ENCODE measurements at places on chromosomes 6 and 20.

- DNase-seq, result no peak
These were observed 45.9 kb upstream of the DUSP22 start for GRCh38 chr6:246352-246751.

GRCh38 chr6:27545271-27546046 is 72.6 kb upstream of the ZNF184 start:
- DNase-seq, result peak; percentile 92

DNA sequence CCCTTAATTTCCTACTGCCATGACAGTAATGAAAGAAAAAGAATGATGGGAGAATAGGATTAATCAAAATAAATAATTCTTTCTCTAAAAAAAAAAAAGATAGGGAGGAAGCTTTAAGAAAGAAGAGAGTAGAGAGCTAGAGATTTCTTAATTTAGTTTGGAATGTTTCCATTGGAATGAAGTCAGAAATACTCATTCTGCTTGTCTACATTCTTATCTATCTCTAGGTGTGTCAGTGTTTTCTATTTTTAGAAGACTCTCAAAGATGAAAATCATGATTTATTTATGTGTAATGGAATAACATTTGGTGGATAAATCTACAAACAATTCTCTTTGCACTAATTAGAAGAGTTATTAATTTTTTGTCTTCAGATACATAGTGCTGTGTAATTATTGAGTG is 38.0 kb upstream of the HIVEP1 start:
- DNase-seq, result no peak

DNA sequence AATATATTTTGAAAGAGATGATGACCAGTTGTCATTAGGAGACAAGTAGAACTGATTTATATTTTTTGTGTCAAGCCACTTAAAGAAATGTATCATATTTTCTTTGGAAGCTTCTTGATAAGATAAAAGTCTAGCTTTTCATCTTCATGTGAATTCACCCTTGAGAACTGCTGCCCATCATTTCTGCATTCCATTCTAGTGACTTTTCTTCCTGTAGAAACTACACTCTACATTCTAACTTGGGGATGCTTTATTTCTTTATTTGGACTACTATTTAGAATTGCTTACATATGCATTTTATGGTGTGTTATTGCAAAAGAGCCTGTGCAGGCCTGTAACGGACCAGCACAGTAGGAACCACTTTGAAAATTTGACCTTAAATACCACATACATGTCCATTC is 335.0 kb upstream of the KCNQ5 start:
- DNase-seq, result no peak

DNA sequence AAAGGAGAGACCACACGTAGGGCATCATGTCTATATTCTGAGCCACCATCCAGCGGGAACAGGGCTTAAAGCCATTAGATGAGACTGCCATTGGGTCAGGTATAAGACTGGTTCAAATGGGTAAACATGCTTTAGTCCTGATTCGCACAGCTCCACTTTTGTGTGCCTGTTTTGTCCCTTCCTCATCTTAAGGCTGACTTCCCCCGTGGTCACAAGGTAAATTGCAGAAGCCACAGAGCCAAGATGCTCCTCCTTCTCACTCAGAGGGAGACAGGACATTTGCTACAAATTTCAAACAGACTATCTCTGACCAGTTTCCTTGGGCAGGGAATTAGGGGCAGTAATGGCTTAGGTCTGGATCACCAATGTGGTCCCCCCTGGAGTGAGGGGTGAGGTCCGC is 11.4 kb upstream of the IFNGR1 start:
- no peak for DNase-seq

DNA sequence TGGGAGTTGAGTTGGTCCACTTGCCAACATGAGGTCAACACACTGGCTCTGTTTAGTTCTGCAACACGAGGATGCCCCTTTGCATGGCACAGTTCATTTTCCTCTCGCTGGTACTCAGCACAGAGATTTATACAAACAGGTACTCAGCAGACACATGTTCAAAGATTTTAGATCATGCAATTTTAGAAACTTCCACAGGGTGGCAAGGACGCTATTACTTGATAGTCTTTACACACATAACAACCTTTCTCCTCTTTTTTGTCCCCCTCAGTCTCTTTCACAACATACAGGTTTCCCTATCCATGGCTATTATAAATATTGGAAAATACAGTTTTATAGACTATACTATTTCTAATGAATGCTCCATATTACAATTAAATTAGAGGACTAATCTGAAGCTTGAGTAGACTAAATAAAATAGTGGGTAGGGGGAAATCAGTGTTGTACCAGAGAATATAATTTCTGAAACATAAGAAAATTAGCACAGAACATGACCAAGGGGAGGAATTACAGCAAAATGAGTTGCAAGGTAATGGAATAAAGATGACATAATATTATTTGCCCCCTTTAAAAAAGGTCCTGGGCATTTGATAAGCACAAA is 331.8 kb upstream of the BTBD3 start:
- DNase-seq, result no peak

- DNase-seq, result no peak
These were observed 12.3 kb upstream of the RAET1L start for GRCh38 chr6:150037526-150038201.

GRCh38 chr6:144423167-144423566 is 138.0 kb downstream of the UTRN start:
- DNase-seq, result no peak

GRCh38 chr20:49792006-49792405 is 20.6 kb upstream of the SLC9A8 start:
- DNase-seq, result no peak

- DNase-seq, result no peak
These were observed 10.5 kb downstream of the RAE1 start for GRCh38 chr20:57361517-57361916.

GRCh38 chr6:84002226-84002625 is 31.3 kb upstream of the MRAP2 start:
- no peak for DNase-seq

DNA sequence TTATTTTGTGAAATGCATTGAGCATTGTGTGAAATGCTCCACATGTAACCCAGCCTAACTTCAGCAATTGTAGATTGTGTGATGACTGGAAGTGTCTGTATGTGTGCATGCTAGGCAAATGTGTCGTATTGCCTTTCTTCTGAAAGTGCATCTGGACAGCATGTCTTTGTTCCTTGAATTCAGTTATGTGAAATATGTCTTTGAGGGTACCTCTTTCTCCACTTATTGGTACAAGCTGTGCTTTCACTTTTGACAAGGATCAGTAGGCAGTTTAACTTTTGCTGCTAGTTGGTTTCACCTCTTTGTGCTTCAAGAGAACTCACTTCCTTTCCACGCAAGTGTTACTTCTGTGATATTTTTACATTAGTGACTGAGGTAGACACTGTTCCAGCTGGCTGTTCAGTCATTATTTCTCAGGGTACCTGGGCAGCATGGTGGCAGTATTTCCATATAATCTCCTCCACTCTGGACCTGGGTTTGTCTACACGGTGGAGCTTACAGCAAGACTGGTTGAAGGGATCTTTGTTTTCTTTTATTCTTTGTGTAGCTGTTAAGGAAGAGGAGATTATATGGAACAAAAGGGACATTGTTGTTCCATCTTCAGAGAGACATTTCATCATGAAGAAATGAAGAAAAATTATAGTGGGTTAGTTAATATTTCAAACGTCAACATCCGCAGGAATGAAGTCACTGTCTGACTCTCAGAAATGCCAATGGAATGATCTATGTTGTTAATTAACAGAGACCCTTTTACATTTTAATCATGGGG is 175.4 kb downstream of the UTRN start:
- no peak for DNase-seq

DNA sequence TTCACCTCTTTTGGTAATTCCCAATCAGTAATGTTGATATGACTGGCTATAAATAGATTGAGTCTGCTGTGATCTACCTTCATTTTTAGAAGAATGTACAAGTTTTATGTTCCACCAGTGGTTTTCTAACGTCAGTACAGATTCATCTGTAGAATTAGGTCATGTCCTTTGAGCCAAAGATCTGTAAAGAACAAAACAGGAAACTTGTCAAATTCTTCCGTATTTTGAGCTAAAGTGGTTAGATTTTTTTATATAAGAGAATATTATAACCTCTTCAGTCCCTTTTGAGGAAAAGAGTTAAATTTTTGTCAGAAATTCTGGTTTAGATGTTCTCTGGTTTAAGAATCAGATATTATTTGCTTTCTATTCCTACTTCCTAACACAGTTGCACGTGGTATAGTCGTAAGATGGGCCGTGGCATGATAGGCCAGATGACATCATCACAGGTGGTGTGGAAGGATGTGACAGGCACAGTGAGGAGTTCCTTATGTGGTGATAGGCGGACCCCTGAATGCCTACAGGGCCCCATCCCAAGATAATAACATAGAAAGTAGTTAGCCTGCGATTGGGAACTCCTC is 62.3 kb downstream of the SNX9 start:
- no peak for DNase-seq

- DNase-seq, result no peak
These were observed 337.8 kb downstream of the FARS2 start for GRCh38 chr6:5599127-5599526.

GRCh38 chr6:73367761-73368355 is 1.8 kb downstream of the OOEP start:
- no peak for DNase-seq

- DNase-seq, result no peak
These were observed 171.2 kb downstream of the VEGFA start for GRCh38 chr6:43941174-43941573.

DNA sequence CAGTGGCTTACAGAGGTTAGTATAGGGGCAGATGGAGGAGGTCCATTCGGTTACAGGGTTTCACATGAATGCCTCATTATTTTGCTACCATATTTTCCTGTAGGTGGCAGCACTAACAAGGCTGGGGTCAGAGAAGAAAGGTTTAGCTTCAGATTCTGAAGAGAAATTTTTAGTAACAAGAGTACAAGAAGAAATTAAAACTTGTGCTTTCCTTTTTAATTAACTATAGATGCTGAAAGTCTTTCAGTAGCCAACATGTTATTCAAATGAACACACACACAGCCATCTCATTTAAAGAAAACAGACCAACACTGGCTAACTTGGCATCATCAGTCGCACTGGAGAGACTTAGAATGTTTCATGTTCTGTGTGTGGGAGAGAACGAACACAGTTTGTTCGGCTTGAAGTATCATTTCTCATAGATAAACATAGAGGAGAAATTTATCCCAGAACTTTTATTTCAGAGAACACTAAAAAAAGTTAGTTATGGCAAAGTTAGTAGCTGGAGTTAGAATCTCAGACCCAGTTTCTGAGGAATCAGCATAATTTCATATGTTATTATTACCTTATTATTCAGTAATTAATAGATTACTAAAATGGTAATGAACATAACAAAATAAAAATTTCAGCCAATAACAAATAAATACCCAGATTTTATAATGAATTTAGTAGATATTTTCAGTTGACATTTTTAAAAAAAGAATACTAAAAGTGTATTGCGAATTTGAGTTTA is 314.0 kb upstream of the RSPO3 start:
- DNase-seq, result peak; percentile 2

- DNase-seq, result peak; percentile 52
These were observed 78.9 kb downstream of the GINS1 start for GRCh38 chr20:25486377-25486776.

DNA sequence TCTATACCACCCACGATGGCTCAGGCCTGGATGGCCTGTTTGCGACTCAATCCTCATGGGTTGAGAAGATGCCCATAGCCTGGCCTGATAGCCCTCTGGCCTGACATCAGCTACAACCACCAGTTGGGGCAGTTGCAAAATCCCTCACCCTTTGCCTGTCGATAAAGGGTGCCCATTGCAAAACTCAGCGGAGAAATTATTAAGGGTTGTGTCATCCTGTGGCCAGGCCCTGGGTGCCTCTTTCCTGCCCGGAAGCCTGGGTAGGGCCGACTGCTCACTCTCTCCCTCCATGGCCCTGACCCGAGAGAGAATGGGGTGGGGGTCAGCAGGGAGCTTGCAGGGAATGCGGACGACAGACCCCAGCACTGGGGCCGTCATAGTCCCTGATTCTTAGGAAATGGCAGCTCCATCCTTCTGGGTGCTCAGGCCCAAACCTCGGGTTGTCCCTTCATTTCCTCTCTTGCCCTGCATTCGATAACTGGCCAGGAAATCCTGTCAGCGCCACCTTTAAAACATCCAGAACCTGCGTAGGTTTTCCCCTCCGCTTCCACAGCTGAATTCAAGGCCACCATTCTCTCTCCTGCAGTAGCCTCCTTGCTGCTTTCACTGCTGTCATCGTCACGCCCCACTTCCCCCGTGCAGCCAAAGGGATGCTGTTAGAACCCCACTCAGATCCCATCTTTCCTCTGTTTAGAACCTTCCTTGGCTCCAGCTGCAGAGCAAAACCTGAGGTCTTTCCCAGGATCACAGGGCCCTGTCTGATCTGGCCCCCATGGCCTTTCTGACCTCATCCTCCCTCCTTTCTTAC is 31.1 kb downstream of the CEBPB start:
- no peak for DNase-seq

DNA sequence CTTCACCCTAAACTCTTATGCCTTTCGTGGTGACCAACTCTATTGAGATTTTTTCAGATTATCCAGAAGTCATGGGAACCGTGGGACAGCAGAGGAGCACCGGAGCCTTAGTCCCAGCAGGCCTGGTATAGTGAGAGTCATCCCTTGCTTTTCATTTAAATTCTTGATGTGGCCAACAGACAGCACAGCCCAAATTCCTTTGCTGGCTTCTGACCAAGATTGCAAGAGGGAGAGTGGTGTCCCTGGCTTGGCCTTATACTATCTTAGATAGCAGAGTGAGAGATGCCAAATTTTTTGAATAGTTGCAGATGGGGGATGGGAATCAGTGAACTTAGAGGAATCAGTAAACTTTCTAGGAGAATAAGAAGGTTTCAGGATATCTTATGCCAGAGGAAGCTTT is 7.8 kb downstream of the STX11 start:
- DNase-seq, result no peak

- peak; percentile 80 for DNase-seq
These were observed 169.1 kb upstream of the CDYL start for GRCh38 chr6:4606821-4607704.

- no peak for DNase-seq
These were observed 12.6 kb downstream of the SRC start for GRCh38 chr20:37358366-37359150.

DNA sequence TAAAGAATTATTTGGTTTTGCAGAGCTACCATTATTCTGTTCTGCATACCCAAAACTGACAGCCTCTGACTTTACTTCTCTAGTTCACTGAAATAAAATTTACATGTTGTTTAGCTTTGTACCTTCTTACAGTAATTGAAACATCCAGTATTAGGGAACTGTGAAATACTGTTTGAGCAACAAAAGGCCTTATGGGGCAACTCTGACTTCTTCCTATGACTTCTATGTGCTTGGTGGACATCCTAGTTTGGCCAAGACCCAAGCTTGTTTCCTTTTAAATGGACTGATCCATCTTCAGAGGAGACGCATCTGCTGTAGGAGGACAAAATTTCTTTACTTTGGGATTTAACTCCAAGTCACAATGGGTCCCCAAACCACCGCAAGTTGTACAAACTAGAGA is 44.7 kb downstream of the NR2E1 start:
- DNase-seq, result no peak

DNA sequence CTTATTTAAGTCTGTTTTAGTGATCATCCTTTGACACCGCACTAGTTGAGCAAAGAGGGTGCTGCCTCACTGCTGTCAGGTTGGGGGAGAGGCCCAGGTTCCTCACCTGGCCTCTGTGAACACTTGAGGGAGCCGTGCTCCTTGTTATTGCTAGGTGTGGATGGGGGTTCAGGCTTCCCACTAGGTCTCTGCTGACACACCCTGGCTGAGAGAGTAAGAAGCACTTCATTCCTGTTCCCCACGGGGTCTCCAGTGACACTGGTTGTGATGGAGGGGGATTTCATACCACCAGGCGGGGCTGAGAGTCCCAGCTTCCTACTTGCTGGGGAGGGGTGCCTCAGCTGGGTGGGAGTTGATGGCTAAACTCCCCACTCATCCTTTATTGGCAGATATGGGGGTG is 11.1 kb upstream of the NOTCH4 start:
- DNase-seq, result no peak

- DNase-seq, result no peak
These were observed 227.3 kb downstream of the PREX1 start for GRCh38 chr20:48600470-48600945.

All from DMS 273 treated with DMSO at 0.1 percent for 48 hours (cell line).